ENCODE measurements at places on chromosomes 1 and 21.

DNA sequence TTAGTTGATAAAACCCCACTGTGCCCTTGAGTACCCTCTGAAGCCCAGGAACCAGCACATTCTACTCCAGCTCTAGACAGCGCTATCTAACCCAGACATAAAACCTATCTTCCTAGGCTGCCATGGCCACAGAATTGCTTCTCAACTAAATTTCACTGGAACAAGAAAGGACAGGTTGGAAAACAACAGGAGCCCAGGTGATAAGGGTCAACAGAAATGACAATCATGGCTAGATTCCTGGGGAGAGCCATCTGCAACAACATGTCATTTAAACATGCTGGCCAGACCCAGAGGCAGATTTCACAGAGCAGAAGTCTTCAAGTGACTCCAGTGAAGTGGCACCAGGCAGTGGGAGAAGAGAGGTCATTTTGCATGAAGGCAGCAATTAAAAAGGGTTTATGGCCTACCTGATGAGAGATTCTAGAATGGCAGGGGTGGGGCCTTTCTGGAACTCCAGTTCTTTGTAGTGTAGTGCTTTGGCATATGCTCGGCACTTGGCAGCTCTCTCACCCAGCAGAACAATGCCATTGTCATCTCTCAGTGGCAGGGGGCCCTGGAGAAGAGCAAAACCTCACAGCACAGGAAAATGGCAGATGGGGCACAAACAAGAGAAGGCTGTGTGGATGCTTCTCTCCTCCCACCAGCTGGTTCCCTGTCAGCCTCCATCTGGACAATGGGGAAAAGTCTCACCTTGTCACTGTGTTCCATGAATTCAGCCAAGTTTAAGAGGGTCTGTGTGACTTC, 9.9 kb downstream of the ANGPTL7 start:
- DNase-seq: no peak

GRCh38 chr1:74964508-74965102, 169.6 kb upstream of the LHX8 start:
- peak; percentile 76 for DNase-seq

DNA sequence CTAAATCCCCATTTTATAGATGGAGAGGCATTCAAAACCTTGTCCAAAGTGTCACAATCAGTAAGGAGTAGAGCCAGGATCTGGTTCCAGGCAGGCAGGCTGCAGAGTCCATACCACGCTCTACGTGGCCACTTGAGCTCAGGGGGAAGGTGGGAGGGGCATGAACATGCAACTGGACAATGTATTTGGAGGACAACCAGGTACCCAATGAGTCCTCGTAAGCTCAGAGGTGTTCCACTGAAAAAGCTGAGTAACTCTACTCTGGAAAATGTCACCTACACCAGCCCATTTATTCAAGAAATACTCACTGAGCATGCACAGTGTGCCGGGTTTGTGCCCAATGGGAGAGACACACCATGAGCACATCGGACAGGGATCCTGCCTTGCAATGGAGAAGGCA, 11.2 kb upstream of the GUCA2B start:
- no peak for DNase-seq

- no peak for DNase-seq
These were observed 9.2 kb upstream of the LINGO4 start for GRCh38 chr1:151814426-151814825.

- no peak for DNase-seq
These were observed 228.2 kb downstream of the PCP4 start for GRCh38 chr21:40095477-40095876.

GRCh38 chr1:99358770-99359169, 94.5 kb downstream of the PLPPR4 start:
- DNase-seq: no peak

GRCh38 chr1:54163051-54163450, 10.3 kb upstream of the CDCP2 start:
- DNase-seq: no peak

DNA sequence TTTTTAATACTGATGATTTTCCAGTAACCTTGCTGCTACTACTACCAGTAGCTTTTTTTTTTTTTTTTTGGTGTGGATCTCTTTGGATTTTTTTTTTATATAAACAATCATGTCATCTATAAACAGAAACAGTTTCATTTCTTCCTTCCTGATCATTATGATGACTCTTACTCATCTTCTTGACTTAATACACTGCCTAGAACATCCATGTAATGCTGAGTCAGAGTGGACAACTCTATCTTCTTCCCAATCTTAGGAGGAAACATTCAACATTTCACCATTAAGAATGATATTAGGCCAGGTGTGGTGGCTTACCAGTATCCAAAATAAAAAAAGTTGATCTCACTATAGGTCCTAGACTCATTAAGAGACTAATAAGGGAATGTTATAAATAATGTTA, 69.1 kb downstream of the RUSC1 start:
- DNase-seq: no peak

DNA sequence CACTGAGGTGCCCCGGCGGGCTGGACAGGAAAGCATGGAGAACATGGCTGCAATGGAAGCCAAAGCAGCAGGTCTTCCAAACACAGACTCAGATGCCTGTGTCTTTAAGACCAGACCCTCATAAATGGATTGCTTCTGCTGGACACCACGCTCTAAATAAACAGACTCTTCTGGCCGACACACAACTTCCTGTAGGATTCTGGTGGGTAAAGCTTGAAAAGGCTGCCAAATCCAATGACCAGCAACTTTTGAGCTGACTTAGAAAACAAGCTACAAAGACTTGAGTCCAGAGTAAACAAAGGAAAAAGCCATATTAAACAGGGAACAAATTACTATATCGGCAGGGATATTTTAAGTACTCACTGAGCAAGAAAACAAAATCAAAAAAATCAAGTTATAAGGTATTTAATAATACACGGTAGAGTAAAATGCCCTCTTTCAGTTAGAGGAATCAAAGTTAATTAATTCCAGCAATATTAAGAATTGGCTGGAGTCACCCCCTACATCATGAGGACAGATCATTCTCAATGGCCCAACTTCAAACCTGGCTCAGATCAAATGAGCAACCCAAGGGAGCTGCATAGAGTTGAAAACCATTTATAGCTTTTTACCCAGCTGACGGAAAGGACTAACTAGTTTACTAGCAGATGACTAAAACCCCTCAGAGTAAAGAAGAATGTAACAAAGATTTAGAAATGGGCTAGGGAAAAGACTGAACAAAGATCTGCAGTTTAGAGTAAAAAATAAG, 102.4 kb downstream of the TGFBR3 start:
- DNase-seq: no peak

GRCh38 chr1:190243056-190243455, 234.6 kb downstream of the BRINP3 start:
- no peak for DNase-seq

- no peak for DNase-seq
These were observed 59.5 kb upstream of the LRRC8D start for GRCh38 chr1:89761338-89761737.

- no peak for DNase-seq
These were observed 464 bp upstream of the RNASEL start for GRCh38 chr1:182589520-182589919.

DNA sequence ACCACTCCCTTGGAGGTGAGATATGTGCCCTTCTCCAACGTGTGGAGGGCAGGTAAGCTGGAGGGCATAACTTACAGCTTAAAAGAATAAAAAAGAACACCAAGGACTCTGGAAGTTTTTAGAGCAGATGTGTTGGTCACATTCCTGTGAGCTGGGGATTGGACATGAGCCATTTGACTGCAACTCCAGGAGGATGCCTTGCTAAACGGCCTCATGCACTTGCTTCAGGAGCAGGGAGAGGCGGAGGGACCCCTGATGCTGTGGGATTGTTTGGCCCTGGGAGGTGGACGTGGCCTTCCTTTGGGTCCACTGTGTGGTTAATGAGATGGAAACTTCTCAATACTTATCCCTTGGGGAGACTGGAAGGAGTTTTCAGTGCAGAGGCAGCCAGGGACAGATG, 185.6 kb downstream of the RHOU start:
- DNase-seq: no peak

- DNase-seq: no peak
These were observed 95.7 kb upstream of the C1orf105 start for GRCh38 chr1:172324761-172325160.

DNA sequence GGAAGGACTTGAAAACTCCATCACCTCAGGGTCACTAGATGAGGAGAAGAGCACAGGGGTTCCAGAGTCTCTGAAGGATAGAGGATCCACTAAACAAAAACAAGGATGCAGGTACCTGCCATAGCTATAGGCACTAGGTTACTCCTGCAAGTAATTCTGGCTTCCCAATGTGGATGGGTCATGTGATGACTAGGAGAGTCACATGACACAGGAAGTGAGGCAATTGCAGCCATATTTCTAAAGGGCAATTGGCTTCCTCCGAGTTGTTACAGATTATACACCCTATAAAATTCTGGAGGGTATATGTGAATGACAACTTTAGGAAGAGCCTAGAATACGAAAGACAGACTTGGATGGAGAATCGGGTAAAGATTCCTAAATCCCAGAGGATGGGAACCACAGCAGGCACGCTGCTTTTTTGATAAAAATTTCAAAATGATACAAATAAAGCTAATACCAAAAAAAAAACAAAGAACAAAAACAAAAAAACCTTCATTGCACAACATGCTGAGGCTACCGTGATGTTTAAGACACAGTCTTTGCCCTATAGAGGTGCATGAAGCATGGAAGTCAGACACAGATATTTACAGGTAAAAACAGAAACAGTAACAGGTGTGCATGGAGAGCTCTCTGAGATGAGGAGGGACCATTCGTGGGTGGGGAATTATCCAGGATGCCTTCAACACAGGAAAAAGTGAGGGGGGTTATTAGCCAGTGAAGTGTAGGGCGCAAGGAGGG, 10.5 kb downstream of the MTX1 start:
- DNase-seq: peak; percentile 61

- no peak for DNase-seq
These were observed 8.4 kb upstream of the PRMT2 start for GRCh38 chr21:46626975-46627501.

- peak; percentile 78 for DNase-seq
These were observed 7.6 kb downstream of the EFNA3 start for GRCh38 chr1:155086128-155086741.

DNA sequence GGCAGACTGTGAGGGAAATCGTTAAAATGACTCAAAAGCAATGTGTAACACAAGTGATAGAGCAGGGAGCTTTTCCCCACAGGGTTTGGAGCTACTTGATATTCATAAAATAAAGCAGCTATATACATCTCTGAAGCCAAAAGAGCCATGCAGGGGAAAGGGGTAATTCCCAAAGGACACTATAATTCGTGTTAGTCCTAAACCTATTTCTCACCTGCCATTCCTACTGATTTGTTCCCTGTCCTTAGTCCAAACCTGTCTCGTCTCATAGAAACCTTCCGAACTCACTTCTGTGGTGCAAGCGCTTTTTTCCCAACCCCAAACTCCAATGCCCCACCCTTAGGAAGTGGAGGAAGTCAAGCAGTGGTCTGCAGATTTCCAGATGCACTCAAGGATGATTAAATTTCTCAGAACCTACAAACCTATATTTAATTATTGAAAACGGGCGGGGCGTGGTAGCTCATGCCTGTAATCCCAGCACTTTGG, 946 bp upstream of the HNRNPR start:
- DNase-seq: peak; percentile 45

DNA sequence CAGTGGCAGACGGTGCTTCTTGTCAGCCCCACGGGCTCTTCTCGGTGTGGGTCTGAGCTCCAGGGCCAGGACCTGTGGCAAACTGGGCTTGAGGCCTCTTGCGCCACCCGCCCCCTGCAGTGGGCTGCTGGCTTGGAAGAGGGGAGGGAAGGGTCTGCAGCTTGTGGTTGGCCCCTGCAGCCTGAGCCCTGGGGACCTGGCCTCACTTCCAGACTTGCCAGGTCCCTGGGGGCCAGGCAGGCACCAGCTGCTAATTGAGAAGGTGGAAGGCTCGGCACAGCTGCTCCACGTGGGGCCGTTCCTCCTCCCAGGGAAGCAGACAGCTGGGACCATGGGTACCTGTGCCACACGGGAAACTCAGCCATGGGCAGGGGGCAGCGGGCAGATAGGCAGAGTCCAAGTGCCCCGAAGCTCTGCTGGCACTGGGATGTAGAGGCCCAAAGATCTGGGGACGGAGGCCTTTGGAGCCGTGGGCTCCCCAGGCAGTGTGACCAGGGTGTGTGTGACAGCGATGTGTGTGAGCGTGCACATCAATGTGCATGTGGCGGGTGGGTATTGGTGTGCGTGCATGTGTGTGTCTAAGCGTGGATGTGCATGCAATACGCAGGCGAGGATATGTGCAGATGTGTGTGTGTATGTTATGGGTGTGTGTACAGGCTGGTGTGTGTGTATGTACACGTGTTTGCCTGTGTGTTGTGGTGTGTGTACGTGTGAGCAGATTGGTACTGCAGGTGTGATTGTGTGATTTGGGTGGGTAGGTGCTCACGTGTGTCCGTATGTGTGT, 39.3 kb downstream of the TP73 start:
- DNase-seq: peak; percentile 48

- peak; percentile 2 for DNase-seq
These were observed 586 bp downstream of the COL24A1 start for GRCh38 chr1:86155807-86156565.

DNA sequence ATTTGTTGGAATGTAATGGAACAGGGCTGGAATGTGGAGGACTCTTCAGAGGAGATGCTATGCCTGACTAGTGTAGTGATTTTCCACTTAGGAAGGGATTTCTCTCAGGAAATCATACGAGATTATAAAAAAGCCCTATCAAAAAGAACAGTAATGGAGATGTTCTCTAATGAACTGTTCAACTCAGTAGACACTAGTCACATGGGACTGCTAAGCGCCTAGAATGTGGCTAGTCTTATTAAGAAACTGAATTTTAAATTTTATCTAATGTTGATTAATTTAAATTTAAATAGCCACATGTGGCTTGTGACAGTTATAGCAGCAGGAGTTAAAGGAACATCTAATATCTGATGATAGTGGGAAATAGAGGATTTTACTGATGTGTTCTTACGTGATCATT, 94.0 kb downstream of the SLC35F3 start:
- no peak for DNase-seq

- no peak for DNase-seq
These were observed 61.2 kb downstream of the TOR1AIP2 start for GRCh38 chr1:179816196-179816960.

- no peak for DNase-seq
These were observed 11.3 kb downstream of the FMO2 start for GRCh38 chr1:171196351-171196750.

- no peak for DNase-seq
These were observed 9.8 kb upstream of the STRIP1 start for GRCh38 chr1:110024613-110025012.

All from BE2C (cell line).